ENCODE measurements at places on chromosomes 6 and 20. TPM values are rescaled to one million over a fixed set of nuclear protein-coding genes. Genes with fewer than 3 reads are reported as not detected.

DNA sequence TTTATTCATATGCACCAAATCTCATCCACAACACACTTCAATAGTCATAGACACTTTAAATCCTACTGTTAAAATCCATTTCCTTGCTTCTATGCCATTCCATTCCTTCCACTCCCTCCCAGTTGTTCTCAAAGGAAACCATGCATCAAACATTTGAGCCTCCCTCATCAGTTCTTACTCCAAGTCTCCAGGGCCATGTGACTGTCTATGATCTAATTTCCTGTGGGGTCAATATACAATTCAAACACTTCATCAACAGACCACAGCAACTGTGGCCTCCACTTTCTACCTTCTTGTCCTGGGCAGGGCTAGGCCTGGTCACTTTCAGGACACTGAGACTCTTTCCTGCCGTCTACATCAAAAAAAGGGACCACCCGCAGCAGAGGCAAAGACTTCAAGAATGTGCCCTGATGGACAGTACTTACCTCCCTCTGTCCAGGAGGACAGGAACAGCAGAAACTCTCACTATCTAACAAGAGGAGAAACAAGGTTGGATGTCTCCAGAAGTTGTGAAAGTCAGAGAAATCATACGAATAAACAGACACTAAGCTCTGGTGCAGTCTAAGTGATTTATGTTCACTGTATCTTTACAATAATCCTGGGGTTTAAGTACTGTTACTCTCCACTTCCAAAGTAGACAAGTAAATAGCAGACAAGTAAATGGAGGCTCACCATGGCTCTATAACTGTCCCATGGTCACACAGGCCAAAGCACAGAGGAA lies 160.2 kb downstream of the QRSL1 start:
- DNase-seq: no peak

- no peak for DNase-seq
Measured at GRCh38 chr6:125358898-125359297, 57.1 kb upstream of the HDDC2 start.

GRCh38 chr20:61765081-61765870 lies 300.4 kb downstream of the TAF4 start:
- no peak for DNase-seq

- no peak for DNase-seq
Measured at GRCh38 chr6:153564803-153565202, 433.7 kb upstream of the RGS17 start.

DNA sequence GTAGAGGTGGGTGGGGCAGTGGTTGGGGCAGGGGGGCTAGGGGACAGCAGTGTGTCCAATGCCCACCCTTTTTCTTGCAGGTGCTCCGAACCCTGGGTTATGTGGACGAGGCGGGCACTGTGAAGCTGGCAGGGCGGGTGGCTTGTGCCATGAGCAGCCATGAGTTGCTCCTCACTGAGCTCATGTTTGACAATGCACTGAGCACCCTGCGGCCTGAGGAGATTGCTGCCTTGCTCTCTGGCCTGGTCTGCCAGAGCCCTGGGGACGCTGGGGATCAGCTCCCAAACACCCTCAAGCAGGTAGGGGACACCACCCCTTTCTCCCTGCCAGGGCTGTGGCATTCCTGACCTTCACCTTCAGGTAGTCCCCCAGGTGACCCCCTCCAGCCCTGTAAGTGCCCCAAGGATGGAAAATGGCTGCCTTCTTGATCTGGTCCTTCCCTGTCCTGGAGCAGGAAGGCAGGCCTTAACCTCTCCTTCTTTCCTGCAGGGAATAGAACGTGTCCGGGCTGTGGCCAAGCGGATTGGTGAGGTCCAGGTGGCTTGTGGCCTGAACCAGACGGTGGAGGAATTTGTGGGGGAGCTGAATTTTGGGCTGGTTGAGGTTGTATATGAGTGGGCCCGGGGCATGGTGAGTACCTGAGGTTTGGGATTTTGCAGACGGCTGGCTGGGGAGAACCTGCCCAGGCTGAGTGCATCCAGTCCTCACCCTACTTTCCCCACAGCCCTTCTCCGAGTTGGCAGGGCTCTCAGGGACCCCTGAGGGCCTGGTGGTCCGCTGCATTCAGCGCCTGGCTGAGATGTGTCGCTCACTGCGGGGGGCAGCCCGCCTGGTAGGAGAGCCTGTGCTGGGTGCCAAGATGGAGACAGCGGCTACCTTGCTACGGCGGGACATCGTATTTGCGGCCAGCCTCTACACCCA lies 2.9 kb downstream of the DXO start:
- DNase-seq: no peak

DNA sequence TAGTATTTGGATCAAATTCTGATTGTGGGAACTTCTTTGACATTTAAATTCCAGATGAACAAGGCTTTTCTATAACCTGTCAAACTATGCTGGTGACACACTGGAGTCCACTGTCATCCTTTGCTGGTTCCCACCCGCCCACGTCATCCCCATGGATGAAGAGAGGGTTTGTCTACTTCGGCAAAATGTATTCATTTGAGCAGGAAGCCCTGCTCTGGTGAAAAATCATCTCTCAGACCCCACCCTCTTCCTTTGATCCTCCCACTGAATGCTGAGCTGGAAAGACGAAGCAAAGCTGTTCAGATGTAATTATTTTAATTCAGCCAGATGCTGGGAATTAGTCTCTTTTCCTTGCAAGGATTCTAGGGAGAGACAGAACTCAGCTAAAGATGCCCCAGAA lies 50.5 kb downstream of the CPNE5 start:
- peak; percentile 11 for DNase-seq

DNA sequence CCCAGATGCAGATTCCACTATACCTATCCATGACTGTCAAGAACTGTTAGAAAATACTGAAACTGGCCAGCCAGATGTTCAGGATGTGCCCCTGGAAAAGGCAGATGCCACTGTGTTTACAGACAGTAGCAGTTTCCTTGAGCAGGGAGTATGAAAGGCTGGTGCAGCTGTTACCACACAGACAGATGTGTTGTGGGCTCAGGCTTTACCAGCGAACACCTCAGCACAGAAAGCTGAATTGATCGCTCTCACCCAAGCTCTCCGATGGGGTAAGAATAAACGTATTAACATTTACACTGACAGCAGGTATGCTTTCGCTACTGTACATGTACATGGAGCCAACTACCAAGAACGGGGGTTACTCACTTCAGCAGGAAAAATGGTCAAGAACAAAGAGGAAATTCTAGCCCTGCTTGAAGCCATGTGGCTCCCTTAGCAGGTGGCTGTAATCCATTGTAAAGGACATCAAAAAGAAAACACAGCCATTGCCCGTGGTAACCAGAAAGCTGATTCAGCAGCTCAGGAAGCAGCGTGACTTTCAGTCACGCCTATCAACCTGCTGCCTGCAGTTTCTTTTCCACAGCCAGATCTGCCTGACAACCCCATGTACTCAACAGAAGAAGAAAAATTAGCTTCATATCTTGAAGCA lies 459.7 kb upstream of the HTR1E start:
- DNase-seq: no peak

- DNase-seq: no peak
Measured at GRCh38 chr20:10474606-10475184, 39.6 kb downstream of the SLX4IP start.

DNA sequence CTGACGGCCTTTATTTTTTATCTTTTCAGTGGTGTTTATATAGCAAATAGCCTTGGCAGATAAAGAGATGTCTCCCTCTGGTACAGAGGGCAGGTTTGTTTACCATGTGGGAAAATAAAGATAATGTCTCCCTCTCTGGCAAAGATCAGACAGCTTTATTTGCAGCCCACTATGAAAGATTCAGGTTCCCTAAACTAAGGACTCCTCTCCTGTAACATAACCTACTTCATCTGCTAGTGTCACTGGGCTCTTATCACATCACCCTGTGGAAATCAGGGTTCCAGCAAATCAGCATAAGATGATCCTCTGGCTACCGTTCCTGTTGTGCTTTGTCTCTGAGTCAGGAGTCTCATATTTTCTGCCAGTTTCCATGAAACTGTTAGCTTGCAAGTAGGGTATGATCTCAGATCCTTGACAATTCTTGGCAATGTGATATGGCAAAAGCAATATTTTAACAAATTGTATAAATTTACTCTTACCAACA lies 3.1 kb downstream of the FBXL4 start:
- peak; percentile 72 for DNase-seq

GRCh38 chr6:126926926-126927325 lies 191.5 kb upstream of the RSPO3 start:
- no peak for DNase-seq

- peak; percentile 94 for DNase-seq
Measured at GRCh38 chr20:51750037-51750769, 18.0 kb downstream of the ATP9A start.

DNA sequence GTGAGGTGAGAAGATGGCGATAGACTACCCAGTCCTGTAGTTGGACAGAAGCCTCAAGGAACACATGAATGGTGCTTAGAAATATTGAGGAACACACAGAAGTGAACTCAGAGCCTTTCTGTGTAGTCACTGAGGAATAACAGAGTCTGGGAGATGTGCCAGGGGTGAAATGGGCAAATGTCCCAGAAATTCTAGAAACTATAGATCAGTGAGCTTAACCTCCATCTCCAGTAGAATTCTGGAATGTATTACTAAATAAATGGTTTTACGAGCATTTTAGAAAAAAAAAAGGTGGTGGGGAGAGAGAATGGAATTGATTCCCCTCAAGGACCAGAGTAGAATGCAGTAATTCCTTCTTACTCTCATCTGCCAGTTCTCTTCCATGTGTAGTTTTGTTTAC lies 380.0 kb downstream of the LMBRD1 start:
- no peak for DNase-seq

GRCh38 chr20:63896264-63897105 lies 1.6 kb downstream of the DNAJC5 start:
- DNase-seq: peak; percentile 46

- DNase-seq: peak; percentile 33
Measured at GRCh38 chr20:21183722-21184121, 57.8 kb downstream of the KIZ start.

IL17F gene
- polyA plus RNA-seq: not detected

PTPN1 gene
- polyA plus RNA-seq: 37.1 TPM

LAMA2 gene
- polyA plus RNA-seq: 8.9 TPM

FAM209B gene
- 0.32 TPM for polyA plus RNA-seq

INSM1 gene
- polyA plus RNA-seq: not detected

PNPLA1 gene
- not detected for polyA plus RNA-seq

RFX6 gene
- polyA plus RNA-seq: not detected

PAQR8 gene
- polyA plus RNA-seq: 1.1 TPM

BPIFB4 gene
- not detected for polyA plus RNA-seq
